ENCODE measurements at places on chromosomes 16 and 17. TPM values are rescaled to one million over a fixed set of nuclear protein-coding genes. Genes with fewer than 3 reads are reported as not detected.

DNA sequence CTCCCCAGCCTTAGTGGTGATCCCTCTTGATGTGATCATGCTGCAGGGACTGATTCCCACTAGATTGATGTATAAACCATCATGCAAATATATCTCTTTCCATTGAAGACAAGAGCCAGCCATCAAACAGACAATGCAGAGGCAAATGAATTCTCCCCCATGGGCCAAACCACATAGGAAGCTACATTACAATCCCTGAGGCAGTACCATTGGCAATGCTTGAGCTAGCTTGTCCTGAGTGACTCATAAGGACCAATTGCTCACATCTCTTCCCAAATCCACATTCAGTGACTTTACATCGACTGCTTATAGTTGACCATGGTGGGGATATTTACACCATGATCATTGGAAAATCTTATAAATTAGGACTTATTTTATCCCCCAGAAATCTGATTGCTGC lies 242.2 kb downstream of the SHISA9 start:
- no peak for DNase-seq

DNA sequence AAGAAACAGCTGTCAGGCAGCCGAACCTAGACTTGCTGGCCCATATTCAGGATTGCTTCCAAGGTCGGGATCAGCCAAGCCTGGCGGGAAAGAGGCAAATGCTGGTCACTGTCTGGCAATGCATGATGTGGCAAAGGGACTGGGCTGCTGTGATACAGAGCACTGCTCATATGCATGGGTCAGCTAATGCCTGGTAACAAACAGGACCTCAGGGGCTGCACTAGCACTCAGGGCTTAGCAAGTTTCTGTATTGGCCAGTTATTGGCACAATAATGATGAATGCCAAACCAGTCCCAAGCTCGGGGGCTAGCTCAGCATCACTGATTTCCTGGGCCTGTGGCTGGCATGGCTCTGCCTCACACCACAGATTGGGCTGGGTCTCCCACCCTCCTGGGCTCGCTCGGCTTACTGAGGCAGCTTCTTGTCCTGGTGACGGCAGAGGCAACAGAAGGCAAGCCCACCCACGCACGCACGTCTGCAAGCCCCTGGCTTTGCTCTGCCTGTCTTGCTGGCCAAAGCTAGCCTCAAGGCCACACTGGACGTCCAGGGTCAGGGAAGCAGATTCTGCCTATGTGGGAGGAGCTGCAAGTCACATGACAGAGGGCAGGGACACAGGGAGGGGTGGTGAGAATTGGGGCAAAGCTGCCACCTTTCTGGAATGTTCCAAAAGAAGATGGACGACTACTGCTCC lies 21.4 kb upstream of the RPTOR start:
- no peak for DNase-seq

GRCh38 chr17:80142929-80143328 lies 4.0 kb downstream of the EIF4A3 start:
- DNase-seq, result no peak

GRCh38 chr17:66943484-66943883 lies 21.0 kb upstream of the CACNG4 start:
- no peak for DNase-seq

Gene FMNL1
- total RNA-seq, result 391 TPM

Gene CHRNE
- total RNA-seq, result 0.42 TPM

DNA sequence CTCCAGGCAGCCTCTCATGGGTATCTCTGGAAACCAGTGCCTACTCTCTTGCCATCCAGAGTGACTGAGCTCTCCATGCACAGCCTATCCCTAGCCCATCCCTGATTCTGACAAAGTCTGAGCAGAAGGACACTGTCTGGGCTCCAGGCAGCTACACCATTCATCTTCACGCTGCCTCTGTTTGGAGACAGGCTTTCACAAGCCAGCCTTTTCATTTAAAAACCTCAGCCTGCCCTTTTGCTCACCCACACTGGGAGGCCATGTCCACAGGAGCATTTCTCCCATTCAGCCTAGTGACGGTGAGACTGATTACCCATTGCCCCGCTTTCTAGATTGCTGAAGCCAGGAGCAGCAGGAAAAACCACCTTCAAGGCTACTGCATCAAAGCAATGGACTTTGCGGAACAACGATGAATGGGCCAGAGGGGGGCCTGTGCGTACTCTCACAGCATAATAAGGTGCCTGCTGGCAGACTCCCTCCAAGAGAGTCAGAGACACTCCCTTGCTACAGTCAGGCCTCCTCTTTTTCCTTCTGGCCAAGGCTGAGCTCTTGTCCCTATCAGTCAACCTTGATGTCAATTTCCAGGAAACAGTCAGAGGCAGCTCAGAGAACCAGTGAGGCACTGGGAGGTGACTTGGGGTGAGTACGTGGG lies 24.7 kb upstream of the CDH13 start:
- no peak for DNase-seq

GRCh38 chr16:86773354-86773715 lies 195.0 kb downstream of the FOXL1 start:
- no peak for DNase-seq

- DNase-seq, result no peak
Observed at GRCh38 chr17:78408476-78409050, 30.1 kb downstream of the PGS1 start.

DNA sequence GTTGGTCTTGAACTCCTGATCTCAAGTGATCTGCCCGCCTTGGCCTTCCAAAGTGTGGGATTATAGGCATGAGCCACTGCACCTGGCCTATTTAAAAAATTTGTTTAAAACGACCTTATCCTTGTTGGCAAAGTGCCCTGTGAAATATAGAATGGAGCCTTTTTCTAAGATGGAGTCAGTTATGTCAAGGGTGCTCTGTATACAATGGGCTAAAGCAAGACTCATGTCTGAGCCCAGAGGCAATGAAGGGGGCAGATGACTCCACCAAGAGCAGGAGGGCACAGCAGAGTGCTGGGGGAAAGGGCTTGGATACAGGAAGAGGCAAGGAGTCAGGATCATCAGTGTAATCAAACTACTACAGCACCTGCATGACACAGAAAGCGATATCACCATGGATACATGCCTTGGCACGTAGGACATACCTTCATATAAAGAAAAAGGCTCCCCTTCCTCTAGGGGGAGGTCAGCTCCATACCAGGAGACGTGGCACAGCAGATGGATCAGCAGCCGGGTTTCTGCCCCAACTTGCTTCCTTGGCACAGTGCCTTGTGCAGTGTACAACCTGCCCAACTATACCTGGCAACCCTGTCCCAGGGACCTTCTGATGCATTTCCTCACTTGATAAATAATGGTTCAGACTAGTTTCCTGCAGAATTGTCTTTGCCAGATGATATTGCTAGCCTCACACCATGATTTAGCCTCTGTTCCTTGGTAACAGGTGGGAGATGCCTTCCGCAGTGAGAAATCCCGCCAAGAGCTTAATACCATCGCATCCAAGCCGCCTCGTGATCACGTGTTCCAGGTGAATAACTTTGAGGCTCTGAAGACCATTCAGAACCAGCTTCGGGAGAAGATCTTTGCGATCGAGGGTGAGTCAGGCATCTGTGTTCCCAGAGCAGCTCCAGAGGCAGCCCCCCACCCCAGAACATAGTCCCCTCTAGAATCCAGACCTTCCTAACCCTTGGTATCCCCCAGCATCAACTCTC lies 15.3 kb downstream of the ITGAM start:
- DNase-seq, result no peak

GRCh38 chr17:9309216-9309615 lies 266.4 kb downstream of the STX8 start:
- no peak for DNase-seq

GRCh38 chr17:37640015-37640414 lies 3.2 kb downstream of the DDX52 start:
- no peak for DNase-seq

Gene P2RX1
- total RNA-seq, result 0.12 TPM

GRCh38 chr16:9797306-9797705 lies 384.9 kb downstream of the GRIN2A start:
- no peak for DNase-seq

Gene TEKT5
- total RNA-seq, result not detected

Gene FAM83G
- total RNA-seq, result 7.1 TPM

DNA sequence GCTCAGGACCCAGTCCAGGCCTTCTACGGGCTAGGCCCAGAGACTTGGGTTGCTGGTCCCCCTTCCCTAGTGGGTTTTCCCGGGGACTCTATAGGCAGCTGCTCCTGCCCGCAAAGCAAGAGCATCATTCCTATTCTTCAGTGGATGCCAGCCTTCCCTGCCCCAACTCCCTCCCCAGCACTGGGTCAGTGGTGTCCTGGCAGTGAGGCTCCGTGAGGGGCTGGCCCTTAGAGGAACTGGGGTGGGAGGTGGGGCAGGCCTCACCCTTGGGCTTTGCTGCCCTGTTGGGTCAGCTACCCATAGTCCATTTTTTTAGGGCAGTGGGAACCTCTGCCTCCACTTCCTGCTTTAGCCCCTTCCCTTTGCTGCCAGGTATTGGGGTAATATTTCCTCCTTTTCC lies 7.9 kb upstream of the PLEKHG4 start:
- DNase-seq, result no peak

- DNase-seq, result peak; percentile 60
Observed at GRCh38 chr16:81469710-81470535, 25.3 kb downstream of the CMIP start.

GRCh38 chr17:34412965-34413441 lies 50.0 kb upstream of the CCL1 start:
- DNase-seq, result no peak

DNA sequence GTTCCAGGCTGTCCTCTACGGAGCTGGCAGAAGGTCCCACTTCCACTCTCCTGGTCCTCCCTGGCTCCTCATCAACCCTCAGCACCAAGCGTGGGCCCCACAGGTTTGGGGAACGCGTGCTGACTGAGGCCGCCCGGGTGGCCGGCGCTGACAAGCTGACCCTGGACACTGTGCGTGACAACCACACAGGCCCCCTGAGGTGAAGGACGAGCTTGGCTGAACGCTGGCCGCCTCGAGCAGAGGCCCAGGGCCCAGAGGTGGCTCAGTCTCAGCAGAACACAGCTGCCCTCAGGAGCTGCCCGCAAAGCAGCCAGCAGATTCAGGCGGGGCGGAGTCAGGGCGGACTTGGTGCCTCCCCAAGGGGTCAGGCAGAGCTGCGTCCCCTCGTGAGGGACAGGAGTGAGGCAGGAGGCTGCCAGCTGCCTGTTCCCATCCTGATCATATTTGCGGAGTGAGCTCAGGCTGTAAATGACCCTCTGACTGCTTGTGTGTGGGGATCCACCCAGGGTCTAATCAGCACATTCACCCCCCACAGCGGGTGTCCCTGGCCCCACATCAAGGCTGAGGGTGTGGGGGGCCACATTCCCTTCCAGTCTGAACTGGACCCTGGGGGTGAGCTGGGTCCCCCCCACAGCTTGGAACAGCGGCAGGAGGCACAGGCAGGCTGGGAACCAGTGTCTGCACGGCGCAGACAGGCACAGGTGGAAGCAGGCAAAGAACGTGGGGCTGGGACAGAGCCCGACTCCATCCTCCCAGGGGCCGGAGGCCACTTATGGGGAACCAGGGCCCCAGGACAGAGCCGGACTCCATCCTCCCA lies 105.1 kb upstream of the METRNL start:
- DNase-seq, result no peak

Gene ZG16B
- 2.3 TPM for total RNA-seq

DNA sequence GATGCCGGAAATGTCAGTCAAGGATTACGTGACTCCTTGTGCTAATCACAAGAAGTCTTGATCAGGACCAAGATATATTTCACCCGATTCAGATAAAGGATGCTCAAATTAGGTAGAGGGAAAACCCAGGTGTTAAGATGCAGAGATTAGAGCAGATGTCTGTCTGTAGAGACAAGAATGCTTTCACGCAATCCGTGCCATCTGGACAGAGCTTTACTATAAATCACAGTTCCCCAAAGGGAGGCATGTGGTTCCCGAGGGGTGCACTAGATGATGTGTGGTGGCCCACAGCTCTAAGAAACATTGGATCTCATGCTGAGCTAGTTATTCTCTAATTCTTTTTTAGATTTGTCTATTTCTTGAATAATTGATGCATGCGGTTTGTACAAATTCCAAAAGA lies 9.8 kb upstream of the MAP3K14 start:
- no peak for DNase-seq

Gene RCVRN
- total RNA-seq, result not detected

GRCh38 chr17:8338753-8339140 lies 893 bp upstream of the ODF4 start:
- DNase-seq, result no peak

DNA sequence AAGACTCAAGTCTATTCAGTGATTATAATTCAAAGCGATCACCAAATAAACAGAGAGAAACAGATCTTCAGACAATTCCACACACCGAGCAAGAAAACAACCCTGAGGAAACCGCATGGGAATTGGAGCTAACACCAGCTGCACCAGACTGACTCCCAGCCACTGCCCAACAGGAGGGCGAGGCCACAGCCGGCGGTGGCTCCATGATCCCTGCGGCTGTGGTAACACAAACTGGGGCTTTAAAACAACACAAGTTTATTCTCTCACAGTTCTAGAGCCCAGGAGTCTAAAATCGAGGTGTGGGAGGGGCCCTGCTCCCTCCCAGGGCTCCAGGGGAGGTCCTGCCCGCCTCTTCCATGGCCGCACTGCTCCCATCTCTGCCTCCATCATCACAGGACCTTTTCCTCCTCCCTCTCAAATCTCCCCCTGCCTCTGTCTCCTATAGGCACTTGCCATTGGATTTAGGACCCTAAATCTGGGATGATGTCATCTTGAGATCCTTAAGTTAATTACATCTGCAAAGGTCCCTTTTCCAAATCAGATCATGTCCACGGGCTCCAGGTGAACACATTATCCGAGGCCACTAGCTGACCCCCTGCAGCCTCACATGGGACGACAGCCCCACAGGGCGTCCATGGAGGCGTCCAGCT lies 9.7 kb upstream of the HEXD start:
- DNase-seq, result no peak

Gene C17orf113
- 0.04 TPM for total RNA-seq

Gene BCL6B
- 0.40 TPM for total RNA-seq

- DNase-seq, result no peak
Observed at GRCh38 chr17:78873519-78874340, 29.3 kb downstream of the CEP295NL start.

Gene TMEM235
- total RNA-seq, result not detected

DNA sequence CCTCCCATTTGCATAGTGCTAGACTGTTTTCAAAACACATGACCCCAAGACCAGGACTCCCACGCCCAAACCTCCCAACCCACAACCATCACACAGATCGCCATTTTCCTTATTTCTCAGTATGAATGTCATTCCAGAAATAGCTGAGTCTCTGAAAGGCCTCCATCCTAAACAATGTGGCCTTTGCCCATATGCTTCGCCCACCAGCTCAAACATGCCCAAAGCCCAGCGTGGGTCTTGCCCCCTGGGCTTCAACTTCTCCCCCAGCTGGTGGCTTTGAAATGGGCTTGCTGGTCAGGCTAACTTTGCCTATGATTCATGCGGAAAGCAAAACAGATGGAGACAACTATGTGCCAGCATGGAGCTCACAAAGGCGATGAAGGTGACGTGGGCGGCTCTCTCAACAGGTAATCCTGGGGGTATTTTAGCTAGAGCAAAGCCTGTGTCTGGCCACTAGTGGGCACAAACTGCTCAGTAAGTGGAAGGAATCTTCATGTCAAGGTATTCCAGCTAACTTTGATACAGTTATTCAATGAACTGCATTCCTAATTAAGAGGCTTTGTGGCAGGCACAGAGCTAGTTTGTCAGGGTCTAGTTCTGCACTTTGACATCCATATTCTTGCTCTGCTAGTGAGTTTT lies 17.1 kb downstream of the PMP22 start:
- no peak for DNase-seq

GRCh38 chr17:71188811-71189492 lies 931.9 kb upstream of the SOX9 start:
- DNase-seq, result no peak

Gene PRMT7
- 76.9 TPM for total RNA-seq

GRCh38 chr16:81527477-81528178 lies 83.0 kb downstream of the CMIP start:
- no peak for DNase-seq

GRCh38 chr17:72405662-72406230 lies 284.9 kb downstream of the SOX9 start:
- no peak for DNase-seq
